ENCODE measurements at places on chromosomes 2 and 18.
A peak's percentile ranks its signal among the peaks of the same experiment; 100 is the strongest.

- DNase-seq = peak; percentile 92
These were observed 215.1 kb upstream of the TRIB2 start for GRCh38 chr2:12501469-12502158.

DNA sequence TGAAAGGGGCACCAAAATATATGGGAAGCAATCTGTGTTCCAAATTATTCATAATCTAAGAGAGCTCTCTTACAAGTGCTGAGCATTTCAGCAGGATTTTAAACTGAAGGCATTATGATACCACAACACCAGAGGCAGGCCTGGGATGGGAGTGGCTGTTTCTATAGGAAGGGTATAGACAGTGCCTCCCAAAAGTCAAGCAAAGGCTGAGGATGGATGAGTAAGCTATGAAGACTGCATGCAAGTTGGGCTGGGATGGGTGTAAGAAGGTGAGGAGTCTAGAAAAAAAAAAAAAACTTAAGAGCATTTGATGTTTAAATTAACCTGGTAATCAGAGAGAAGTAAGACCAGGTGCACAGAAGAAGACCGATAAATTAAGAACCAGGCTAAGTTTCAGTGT is 132.5 kb downstream of the OSR1 start:
- no peak for DNase-seq

DNA sequence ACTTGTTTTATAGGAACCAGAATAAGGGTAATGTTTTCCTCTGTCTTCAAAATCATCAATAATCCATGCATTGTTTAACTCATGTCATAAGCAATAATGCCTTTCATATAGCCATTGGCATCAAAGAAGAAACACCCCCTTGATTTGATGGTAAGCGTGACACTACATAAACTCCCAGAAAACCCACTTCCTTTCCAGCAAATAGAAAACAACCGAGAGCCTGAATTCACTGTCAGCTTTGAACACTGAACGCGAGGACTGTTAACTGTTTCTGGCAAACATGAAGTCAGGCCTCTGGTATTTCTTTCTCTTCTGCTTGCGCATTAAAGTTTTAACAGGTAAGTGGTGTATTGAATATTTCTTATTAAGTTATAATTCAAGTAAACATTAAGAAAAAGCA is at the start of gene ICOS:
Gene ICOS (plus strand): TSS at position 229 of the 400 bp plus-strand sequence. CDS start 52 bp downstream, at position 281.
- DNase-seq = peak; percentile 88

- DNase-seq = no peak
These were observed 19.8 kb downstream of the PIK3C3 start for GRCh38 chr18:41974796-41975201.

DNA sequence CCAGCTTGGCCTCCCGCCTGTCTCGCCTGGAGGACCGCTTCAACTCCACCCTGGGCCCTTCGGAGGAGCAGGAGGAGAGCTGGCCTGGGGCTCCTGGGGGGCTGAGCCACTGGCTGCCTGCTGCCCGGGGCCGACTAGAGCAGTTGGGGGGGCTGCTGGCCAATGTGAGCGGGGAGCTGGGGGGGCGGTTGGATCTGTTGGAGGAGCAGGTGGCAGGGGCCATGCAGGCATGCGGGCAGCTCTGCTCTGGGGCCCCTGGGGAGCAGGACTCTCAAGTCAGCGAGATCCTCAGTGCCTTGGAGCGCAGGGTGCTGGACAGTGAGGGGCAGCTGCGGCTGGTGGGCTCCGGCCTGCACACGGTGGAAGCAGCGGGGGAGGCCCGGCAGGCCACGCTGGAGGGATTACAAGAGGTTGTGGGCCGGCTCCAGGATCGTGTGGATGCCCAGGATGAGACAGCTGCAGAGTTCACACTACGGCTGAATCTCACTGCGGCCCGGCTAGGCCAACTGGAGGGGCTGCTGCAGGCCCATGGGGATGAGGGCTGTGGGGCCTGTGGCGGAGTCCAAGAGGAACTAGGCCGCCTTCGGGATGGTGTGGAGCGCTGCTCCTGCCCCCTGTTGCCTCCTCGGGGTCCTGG is 3.7 kb upstream of the KHK start:
- DNase-seq = no peak

- DNase-seq = peak; percentile 13
These were observed 408.1 kb downstream of the THSD7B start for GRCh38 chr2:137173463-137173862.

DNA sequence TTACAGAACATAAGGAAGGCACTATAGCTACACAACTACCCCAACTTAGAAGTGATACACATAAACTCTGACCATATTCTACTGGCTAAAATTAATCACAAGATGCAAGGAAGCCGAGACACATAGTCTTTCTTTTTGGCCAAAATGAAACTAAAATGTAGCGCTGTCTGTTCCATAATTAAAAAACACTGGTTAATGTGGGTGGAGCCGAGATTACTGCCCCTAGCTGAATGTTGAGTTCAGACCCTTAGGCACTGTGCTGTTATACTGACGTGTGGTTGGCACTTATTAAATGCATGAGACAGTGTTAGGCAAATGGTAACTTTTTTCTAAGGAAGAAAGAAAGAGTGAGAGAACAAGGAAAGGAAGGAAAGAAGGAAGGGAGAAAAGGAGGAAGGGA is 254.6 kb upstream of the RND3 start:
- DNase-seq = no peak

- no peak for DNase-seq
These were observed 65.1 kb downstream of the CYB5A start for GRCh38 chr18:74226666-74227065.

DNA sequence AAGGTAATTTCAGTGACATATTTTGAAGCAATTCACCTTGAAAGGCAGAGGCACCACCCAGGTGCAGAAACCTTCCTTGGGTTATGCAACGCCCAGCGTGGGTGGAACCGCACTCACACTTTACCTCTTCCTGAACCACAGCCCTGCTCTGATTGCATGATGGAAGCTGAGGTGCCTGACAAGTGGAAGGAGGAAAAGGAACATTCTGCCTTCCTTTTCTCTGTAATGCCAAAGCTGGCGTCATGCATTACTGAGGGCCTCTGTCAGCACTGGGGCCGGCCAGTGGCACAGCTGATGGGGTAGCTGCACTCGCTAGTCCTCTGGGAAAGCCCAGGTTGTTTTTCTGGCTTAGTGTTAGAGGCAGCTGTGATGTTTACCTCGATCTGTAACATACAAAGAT is 266.5 kb downstream of the NEDD4L start:
- DNase-seq = peak; percentile 56

DNA sequence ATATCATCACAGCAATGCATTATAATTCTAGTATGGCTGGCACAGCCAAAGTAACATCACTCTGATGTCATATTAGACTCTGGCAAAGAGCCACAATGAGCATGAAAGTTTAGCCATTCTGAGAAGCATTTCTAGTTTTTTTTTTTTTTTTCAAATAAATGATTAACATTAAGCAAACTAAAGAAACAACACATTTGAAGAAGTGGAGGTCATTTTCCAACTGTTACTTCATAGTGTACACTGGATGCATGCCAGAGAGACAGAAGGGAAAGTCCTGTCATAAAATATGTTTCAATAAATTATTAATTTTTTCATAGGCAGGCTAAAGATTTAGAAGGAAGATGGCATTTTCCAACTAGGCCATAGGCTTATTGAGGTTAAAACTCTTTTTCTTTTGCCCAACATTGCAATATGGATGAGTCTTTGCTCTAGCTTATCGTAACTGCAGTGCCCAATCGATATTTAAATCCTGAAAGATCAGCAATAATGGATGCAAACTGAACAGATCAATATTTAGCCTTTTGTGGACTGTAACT is 1630.4 kb upstream of the ACVR2A start:
- DNase-seq = no peak

DNA sequence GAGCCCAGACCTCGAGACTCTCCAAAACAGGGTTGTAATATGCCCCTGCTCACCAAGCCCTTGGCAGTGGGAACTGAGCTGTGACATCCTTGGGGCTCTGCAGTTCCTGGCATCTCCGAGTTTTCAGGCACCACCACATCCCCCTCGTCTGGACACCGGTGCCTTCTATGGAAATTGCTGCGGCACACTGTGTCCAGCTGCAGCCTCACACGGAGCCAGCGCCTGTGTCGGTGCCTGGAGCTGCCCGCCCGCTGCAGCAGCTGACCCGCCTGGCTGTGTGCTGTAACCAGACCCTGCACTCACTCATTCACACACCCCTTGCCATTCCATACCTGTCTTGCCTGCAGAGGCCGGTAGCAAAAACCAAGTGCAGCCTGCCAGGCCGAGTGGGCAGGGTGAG is 11.8 kb downstream of the IWS1 start:
- no peak for DNase-seq

- no peak for DNase-seq
These were observed 82.4 kb upstream of the PDE1A start for GRCh38 chr2:182509216-182509615.

DNA sequence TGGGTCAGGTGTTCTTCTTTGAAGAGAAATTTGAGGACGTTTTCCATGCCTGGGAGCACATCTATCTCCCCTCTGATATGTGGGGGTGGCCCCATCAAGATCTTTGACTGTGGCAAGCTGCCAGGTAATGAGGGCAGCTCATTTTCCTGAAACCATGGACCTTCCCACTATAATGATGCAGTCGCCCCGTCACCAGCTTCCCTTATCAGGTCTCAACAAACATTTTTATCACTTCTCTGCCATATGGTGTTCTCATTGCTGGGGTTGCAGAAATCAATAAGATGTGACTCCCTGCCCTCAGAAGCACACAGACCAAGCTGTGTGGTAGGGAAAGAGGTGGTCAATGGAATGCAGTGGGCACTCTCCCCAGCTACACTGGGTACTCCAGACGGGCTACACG is 48.4 kb upstream of the B3GNT7 start:
- DNase-seq = no peak

- no peak for DNase-seq
These were observed 24.4 kb upstream of the AAK1 start for GRCh38 chr2:69667805-69668382.

DNA sequence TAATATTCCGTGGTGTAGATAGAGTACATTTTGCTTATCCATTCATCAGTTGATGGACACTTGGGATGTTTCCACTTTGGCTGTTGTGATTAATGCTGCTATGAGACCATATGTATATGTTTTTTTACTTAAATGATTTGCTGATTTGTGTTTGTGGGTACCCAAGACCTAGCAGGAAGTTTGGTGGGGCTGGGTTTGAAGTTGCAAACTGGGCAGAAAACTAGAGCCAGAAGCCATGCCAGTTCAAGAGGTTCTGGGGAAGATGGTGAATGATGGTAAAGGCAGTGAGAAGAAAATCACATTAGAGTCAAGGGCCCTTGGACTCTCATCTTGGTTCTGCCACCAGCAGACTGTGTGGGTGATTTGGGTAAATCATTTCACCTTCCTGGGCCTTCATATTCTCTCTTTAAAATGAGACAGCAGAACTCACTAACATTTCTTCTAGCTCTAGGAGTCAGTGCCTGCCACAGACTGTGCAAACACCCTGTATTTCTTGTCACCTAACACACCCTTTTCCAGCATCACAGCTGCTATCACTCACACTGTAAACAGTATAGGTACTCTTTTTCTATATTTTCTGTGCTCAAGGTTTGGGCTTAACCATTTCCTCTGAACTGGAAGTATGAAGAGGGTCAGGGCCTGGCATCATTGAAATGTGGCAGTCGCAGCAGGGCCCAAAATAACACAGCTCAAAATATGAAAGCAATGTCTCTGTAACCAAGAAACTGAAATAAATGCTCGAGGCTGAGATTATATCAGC is 8.4 kb upstream of the CTLA4 start:
- no peak for DNase-seq

- peak; percentile 16 for DNase-seq
These were observed 8.4 kb downstream of the TGIF1 start for GRCh38 chr18:3458378-3458777.

- no peak for DNase-seq
These were observed 161.1 kb downstream of the SLC39A10 start for GRCh38 chr2:195818106-195818505.

DNA sequence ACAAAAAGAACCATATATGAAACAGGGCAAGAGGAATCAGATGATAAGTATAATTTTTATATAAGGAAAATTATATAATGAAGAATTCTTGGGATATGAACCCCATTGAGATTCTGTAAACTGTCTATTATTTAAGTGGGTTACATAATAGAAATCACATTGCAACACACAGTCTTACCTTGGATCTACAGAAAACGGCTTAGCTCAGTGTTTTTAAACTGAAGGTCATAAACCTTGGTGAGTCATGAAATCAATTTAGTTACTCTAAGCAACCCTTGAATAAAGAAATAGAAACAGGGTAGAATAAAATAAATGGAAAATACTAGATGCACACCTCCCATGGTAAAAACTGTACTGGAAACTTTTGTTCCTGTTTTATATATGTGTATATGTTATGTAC is 50.7 kb downstream of the METTL8 start:
- no peak for DNase-seq

DNA sequence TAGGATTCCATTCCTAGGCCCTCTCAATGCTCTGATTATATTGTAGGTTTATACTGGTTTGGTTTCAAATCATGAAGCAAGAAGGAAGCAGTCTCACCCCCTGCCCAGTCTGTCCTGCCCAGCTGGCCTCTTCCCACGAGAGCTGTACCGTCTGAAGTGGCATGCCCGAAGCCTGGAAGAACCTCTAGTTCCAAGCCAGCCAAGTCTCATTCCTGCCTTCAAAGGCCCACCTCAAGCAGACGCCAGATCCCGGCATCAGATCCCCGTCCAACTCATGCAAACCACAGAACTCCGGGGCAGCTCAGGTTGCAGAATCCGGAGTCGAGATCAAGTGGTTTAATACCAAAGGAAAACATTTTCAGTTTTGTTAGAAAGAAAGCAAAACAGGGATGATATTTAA is 234.4 kb downstream of the LPIN1 start:
- DNase-seq = no peak

DNA sequence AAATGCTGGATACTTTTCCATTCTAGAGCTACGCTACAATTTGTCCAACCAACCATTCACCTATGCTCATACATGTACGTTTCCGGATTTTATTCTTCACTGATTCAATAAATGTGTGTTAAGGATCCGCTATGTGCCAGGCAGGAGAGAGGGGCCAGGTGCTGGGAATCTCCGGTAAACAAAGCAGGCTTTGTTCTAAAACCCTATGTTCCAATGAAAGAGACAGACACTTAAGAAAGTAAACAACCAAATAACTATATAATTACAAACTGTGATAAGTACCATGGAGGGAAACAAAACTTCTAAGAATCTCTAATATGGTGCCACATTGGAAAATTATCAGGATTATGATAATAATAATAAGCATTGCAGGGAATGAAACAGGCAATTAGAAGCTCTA is 22.2 kb upstream of the POMC start:
- no peak for DNase-seq

DNA sequence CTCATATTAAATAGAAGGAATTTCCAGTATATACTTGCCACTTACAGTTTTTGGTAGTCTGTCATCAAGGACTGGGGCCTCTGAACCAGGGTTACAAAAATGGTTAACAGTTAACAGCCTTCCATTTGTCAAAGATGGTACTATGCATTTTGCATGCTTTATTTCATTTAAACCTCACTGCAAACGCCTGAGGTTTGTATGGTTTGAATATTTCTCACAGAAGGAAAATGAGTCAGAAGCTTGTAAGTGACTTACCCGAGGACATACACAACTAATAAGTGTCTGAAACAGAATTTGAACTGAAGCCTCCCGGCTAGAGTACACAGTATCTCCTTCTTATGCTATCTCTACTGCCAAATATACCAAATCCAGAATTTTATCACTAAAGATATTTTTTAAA is 1593.5 kb upstream of the ACVR2A start:
- no peak for DNase-seq

GRCh38 chr2:12504443-12504842 is 212.3 kb upstream of the TRIB2 start:
- DNase-seq = peak; percentile 84

- DNase-seq = no peak
These were observed 477.6 kb downstream of the FBXO15 start for GRCh38 chr18:73670039-73670438.

- no peak for DNase-seq
These were observed 864 bp downstream of the KLHL29 start for GRCh38 chr2:23385748-23386338.

Measured in activated CD4-positive, alpha-beta T cell treated with anti-CD3 and anti-CD28 coated beads, Interleukin-2, Interleukin-6, amounts not matched to agents 100 ng/mL and 50 ng/mL, durations not matched to agents 16 hours and 8 hours (primary cell).